ENCODE measurements at places on chromosomes 7 and 10.

DNA sequence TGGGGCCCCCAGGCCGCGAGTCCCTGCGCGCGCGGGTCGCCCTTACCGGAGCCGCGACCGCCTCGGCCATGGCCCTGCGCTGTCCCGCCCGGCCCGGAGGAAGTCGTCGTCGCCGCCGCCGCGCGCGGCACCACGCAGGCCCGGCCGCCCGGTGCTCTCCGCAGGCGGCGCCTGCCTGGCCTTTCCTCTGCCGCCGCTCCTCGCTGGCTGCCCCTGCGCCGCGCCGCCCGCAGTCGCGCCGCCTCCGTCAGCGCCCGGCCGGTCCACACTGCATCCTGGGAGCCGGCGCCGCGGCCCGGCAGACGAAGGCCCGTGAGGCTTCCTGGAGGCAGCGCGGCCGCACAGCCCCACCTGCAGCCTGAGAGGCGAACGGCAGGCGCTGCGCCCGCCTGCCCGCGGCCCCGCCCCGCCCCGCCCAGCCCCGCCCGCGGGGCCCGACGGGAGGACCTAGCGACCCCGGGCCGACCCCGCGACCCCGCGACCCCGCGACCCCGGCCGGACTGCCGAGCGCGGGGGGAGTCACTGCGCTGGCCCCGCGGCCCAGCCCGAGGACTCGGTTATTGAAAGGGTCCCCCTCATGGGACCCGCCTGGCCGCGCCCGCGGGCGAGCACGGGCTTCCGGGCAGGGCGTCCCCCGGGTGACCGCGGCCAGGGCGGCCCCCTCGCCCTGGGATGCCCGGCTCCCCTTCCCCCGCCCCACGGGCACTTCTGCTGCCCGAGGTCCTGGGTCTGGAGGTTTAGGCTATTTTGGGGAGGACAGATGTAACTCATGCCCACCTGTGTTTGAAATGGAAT lies at the start of gene ZNF746:
Gene ZNF746 (minus strand): TSS at position 343 of the 795 bp plus-strand sequence. CDS start 273 bp downstream, at position 70.
- peak; percentile 84 for DNase-seq

GRCh38 chr10:14588084-14588937 lies 186.4 kb downstream of the FAM107B start:
- DNase-seq, result peak; percentile 79

DNA sequence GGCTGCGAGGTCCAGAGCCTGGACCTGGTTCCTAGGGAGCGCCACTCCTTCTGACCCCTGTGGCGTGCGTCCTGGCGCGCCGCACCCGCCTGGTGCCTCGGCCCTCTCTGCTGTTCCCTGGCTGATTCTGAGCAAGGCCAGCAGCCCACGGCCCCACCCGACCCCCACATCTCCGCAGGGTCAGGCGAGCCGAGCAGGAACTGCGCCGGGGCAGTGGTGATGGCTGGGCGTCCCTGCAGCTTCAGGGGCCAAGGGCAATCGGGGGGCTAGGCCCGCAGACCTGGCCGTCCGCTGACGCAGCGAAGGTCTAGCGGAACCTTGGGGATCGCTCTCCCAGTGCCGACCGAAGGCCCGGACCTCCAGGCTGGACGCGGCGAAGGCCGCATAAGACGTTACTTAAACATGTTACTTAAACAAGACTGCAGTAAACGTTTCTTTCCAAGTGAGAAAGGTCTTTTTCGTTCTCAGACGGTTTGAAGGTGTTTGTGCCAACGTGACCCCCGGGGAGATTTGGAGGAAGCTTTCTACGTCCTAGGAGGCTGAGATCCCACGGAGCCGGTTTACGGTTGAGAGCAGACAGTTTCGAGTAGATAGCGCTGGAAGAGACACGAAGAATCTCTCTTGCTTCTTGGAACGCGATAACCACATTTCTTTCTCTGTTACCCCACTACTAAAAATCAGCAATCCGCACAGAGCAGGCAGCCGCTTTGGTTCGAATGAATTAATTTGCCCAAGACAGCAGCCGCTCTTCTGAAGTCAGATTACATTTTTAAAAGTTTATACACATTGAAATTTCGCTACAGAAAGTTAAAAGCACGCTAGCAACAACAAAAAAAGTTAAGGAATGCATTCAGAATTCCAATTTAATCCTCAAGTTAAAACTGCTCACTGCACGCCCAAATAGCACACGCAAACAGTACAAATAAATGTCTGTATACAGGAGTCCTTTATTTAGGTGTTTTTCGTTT lies 4.9 kb upstream of the NKX2-3 start:
- no peak for DNase-seq

DNA sequence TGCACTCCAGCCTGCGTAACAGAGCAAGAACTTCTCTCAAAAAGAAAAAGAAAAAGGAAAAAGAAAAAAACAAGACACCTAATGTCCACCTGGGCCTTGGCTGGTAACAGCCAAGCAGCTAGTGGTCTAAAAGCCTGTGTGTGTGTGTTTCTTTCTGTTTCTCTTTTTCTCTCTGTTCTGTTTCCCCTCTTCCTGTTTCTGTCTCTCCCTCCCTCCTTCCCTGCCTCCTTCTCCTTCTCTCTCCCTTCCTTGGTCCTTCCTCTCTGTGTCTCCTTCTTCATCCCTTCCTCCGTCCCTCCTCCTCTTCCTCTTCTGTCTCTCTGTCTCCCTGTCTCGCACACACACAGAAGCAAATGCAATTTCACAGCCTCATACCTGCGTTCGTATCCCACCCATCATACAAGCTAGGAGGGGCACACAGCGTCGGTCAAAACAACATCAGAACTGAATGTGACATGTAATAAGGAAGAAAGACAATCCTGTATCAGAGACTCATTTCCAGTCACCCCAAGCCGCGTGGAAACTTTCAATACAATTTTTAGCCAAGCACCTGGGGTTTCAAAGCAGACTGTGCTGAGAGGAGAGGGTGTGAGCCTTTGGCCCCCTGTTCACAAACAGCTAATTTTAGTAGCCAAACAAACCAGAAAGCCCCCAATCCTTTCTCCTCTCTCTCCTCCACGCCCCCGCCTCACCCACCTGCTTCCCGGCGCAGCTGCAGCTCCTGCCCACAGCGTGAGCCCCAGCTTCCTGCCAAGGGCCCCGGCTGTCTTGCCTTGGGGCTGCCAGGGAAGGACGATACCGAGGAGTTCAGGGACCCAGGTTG lies 50.2 kb upstream of the GNA12 start:
- DNase-seq, result no peak

DNA sequence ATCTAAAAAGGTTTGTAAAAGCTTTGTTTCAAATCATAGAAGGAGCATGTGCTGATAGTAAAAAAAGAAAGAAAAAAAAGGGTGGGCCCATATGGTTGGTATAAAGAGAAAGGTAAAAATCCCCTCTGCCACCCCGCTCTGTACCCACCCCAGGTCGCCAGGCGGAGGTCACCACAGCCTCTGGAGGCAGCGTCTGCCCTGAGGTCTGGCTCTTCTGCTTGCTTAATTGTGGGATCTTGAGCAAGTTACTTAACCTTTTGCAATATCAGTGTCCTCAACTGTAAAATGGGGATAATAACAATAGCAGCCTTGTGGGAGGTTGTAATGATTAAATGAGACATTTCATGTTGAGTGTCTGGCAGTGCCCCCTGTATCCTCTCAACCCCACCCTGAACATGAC lies 10.7 kb upstream of the PCBD1 start:
- no peak for DNase-seq

GRCh38 chr10:101228153-101228965 lies 904 bp downstream of the LBX1 start:
- DNase-seq, result no peak

- DNase-seq, result peak; percentile 86
Measured at GRCh38 chr7:46385662-46386309, 464.7 kb upstream of the IGFBP3 start.

- DNase-seq, result no peak
Measured at GRCh38 chr10:62661143-62661542, 143.4 kb upstream of the ADO start.

GRCh38 chr10:13776861-13777311 lies 190.1 kb downstream of the PRPF18 start:
- peak; percentile 30 for DNase-seq

DNA sequence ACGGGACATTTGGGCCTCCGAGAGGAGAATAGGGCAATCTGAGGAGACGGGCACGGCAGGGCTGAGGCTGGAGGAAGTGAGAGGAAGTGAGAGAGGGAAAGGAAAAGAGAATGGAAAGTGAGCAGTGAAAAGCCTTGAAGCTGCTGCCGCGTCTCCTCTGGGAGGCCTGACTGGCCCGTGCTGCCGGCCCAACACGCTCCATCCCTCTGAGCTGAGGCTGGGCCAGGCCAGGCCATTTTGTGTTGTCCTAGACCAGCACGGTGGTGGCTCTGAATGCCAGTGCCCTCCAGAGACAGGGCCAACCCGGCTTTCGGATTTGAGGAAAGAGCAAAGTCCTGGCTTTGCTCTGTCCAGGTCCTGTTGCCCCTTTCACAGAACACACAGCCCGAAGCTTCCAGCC lies 361.1 kb upstream of the SHH start:
- no peak for DNase-seq

DNA sequence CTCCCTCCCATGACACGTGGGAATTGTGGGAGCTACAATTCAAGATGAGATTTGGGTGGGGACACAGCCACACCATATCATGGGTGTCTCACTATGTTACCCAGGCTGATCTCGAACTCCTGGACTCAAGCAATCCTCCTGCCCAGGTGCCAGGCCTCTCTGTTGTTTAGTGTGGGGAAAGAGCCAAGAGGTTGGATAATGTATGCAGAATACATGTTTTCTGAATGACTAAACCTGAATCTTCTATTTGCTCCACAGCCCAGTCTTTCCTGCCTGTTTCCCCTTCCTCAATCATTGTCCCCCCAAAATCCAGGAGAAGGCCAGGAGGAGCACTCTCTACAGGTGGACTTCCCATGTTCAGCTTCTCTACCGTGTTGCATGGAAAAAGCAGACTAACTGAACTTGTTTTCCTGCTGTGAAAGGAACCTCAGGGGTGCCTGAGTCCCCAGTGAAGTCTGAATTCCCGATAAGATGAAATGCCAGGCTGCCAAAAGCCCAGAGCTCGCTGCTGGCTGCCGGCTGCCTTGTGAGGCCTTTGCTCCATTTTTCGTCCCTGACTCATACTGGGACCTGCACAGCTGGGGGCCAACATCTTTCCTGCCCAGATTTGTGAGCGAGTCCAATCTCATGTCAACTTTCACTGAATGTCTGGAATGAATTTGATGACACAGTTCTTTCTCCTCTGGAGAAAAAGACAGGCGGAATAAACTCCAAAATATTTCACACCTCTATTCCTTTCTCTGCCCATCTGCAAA lies 588.0 kb downstream of the CALN1 start:
- DNase-seq, result no peak

DNA sequence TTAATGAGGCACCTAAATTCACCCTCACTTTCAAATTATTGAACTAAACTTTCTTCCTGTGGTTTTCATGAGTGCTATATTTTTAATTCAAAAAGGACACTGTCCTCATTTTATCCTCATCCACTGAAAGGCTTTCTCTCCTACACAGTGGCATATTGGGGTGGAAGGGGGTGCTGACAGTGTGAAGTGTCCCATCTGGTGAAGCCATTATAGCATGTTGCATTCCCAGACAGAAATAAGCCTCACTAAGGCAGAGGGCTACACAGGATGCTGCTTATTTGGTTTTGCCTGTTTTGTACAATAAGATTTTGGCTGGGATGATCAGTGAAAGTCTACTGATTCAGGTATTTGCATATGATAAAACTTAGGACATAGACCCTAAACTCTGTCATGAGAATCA lies 82.4 kb upstream of the INHBA start:
- DNase-seq, result no peak

GRCh38 chr7:156378806-156379205 lies 261.8 kb upstream of the RNF32 start:
- DNase-seq, result no peak

DNA sequence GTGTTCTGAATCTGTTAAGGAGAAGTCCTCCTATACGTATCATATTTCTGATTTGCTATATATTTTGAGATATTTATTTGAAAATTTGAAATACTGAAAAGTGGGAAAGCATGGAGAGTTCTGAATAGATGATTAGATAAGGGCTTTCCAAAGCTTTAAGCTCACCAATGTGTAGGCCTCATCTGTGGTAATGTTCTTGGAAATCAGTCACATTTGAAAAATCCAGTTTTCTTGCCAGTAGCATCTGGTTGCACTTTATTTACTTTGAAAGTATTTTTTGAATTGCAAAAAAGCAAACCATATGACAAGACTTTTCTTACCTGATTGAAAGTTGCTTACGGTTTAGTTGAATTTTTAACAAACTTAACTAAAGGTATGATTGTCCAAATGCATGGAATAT lies 21.7 kb downstream of the ADD3 start:
- no peak for DNase-seq

GRCh38 chr7:3754493-3755341 lies 453.7 kb downstream of the SDK1 start:
- DNase-seq, result peak; percentile 73

DNA sequence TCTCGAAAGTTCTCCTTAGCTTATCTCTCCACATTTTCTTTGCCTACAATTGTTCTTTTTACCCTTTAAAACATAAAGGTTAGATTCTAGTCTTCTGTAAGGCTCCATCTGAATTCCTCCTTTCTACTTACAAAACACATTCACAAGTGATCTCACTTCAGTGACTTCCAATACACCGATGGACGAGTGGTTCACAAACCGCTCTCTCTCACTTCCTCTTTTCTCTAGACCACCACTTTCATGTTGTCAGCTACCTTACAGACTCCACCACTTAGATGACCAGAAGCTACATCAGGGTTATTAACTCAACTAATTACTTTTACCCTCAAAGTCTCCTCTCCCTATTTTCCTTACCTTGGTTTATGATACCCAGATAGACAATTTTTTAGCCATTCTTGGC lies 11.8 kb downstream of the MET start:
- no peak for DNase-seq

- no peak for DNase-seq
Measured at GRCh38 chr10:62230344-62231121, 38.1 kb downstream of the RTKN2 start.

GRCh38 chr10:77872947-77873535 lies 53.5 kb downstream of the DLG5 start:
- no peak for DNase-seq

GRCh38 chr10:80619036-80619435 lies 81.3 kb downstream of the SH2D4B start:
- DNase-seq, result no peak

- no peak for DNase-seq
Measured at GRCh38 chr7:130387628-130388403, 7.5 kb downstream of the CPA1 start.

DNA sequence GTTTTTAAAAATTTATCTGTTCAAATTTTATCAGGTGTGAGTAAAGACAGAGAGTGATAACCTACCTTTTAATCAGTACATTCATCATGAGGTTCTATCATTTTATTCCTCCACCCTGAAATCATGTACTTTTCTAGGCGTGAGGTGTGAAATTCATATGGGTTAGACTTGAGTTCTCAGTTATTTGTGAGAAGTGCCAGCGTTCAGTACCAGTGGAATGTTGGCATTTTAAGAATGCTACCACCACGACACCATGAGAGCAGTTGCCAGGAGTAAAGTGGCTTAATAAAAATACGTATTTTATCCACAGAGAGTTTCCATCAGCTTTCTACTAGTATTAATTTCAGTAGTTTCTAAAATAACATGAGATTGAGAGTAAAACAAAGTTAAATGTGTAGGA lies 104.1 kb upstream of the FERD3L start:
- DNase-seq, result peak; percentile 29

DNA sequence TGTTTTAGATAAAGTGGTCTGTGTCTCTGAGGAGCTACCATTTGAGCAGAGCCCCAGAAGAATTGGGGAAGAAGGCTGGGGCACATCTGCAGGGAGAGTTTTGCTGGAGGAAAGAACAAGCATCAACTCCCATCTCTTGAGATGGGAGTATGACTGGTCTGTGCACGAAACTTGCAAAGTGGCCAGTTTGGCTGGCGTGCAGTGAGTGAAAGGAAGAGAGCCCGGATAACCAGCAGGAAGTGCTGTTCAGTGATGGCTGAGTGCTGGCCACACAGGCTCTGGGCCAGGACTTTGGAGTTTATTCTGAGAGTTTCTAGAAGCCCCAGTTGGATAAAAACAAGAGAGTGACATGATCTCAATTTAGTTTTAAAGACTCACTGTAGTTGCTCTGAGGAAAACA lies 34.4 kb upstream of the SVIL start:
- DNase-seq, result peak; percentile 80
